ENCODE measurements at places on chromosomes 2 and 18. TPM values are rescaled to one million over a fixed set of nuclear protein-coding genes. Genes with fewer than 3 reads are reported as not detected.

DNA sequence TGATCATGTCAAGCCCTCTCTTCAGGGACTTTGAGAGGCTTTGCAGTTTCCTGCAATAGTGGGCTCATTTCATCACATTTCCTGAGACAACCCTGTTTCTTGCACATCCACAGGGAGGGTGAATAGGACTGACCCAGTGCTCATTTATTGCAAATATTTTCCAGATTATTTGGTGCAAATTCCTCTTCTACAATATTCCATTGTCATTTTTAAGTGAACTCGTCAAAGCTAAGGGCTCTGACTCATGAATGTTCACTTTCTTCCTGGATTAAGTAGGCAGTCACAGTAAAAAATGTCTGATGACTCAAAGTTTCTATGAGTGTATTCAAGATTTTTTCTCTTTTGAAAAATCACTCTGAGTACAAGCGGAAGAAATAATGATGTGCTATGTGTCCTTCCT is 225.5 kb upstream of the GALNT5 start:
- peak; percentile 3 for DNase-seq

DNA sequence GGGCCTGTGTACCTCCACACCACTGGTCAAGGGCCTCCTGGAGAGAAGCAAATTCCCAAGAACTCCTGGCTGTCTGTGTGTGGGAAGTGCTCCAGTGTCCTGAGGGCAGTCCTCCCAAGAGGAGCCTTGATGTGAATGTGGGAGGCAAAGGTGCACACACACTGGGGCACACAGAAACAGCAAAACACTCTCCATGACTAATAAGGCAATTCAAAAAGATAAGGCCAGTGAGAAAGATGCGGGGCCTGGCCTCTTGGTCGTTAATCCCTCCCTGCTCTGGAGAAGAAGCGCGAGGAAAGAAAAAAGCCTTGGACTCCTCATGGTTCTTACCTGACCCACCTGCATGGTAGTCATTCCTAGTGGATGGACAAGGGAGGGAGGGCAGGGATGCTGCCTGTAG is 373.2 kb downstream of the SLC4A3 start:
- DNase-seq, result no peak

GRCh38 chr2:70574109-70574508 is 20.5 kb upstream of the TGFA start:
- DNase-seq, result no peak

GRCh38 chr2:150134223-150134857 is 353.1 kb downstream of the RND3 start:
- peak; percentile 54 for DNase-seq

The MRPS9 gene
- 32.2 TPM for total RNA-seq

All from tongue (tissue), 3 donors.